Activated naive CD4-positive, alpha-beta T cell (primary cell): ENCODE measurements at places on chromosomes 5 and 9.
A peak's percentile ranks its signal among the peaks of the same experiment; 100 is the strongest.

DNA sequence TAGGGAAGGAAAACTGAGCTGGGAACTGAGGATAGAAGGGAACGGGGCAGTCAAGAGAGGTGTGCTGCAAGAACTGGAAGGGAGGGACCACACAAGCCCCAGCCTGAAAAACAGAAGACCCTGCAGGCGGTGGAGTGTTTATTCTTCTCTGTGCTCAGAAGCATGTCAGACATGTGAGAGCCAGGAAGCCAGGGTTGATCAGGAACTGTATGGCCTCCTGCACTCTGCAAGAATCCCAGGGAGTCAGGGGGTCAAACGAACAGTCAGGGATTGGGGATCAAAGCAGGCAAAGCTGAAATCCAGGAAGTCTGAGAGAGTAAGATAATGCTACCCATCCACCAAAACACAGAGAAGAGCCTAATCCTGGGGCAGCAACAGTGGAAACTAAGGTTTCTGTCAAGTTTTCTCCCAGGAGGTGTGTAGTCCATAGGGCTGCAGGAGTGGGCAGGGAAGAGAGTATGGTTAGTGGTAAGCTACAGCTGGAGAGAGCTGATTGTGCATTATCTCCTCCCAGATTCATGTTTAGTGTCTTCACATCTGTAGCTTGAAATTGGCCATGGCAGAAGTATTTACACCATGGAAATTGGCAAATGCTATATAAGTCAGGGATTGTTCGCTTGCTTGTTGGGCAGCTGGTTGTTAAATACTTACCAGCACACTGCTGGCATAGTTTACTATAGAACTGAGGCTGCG, 115.4 kb upstream of the SLC44A1 start:
- no peak for DNase-seq

DNA sequence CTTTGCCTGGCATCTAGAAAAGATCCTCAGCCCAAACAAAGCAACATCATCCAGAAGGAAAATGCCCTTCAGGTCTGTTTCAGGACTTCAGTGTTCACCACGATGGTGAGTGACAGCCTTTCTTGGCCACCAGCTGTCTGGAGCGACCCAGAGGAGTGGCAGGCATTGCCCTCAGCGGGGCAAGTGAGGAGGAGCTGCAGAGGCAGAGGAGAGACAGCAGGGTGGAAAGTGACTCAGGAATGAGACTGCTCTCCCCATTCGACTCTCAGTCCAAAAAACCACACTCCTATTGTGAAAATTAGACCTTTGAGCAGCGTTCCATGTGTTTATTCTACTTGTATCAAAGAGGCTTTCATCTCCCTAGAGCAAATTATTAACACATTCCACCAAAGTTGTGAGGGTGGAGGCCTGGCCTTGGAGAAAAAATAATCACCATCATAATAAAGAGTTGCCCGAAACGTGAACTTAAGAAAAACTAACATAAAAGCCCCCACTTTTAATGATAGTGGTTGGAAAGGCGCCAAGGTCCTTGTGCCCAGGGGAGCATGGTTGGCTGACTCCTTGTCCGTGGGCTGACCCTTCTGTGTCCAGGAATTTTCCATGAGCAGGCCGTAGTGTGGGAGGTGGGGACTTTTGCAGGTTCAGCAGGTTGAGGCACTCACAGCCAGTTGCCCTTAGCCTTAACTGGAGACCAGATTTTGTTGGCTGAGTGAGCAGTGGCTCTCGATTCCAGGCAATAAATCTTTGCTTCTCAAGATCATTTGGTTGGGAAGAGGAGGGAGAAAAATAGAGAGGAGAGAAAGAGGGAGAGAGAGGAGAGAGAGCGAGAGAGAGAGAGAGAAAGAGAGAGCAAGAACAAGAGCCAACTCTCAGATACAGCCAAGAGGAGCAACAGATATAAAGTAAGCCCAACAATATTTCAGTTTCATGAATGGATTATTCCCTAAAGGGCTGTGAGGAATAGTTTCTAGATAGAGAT, 125.9 kb upstream of the ANKRD55 start:
- DNase-seq, result no peak

- no peak for DNase-seq
Observed at GRCh38 chr5:139761057-139761450, 34.6 kb upstream of the PSD2 start.

- no peak for DNase-seq
Observed at GRCh38 chr9:7119612-7120011, 361.8 kb downstream of the KDM4C start.

- no peak for DNase-seq
Observed at GRCh38 chr5:51395666-51396356, 12.6 kb downstream of the ISL1 start.

- DNase-seq, result no peak
Observed at GRCh38 chr9:91541734-91542133, 118.1 kb upstream of the NFIL3 start.

DNA sequence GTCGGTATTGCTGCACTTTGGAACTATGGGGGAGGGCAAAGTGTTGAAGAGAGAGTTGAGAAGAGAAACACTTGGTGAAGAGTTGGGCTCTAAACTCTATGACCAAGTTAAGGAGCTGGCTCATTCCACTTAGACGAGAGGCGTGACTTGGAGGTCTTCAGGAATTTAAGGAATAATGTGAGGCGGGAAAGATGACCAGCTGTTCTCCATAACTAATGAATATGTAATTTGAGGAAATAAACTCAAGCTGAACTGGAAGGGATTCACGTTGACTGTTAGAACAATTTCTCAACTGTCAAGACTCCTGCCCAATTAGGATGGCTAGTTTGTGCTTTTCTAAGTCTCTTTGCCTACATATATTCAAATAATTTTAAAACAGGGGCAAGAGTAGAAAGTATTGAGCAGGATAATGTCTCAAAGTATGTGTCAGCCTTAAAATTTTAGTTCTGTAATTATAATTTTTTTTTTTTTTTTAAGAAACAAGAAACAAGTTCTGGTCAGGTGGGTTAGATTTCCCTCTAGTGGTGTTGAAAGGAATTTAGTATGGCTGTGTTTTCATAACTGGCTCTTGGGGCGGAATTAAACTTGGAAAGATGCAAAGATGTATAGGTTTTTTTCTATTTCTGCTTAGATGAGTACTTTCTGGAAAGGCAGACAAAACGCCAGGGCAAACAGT, 33.4 kb downstream of the TMEM252 start:
- no peak for DNase-seq

- no peak for DNase-seq
Observed at GRCh38 chr5:56012281-56012963, 17.7 kb upstream of the IL6ST start.

- no peak for DNase-seq
Observed at GRCh38 chr5:88542786-88543185, 274.1 kb upstream of the TMEM161B start.

DNA sequence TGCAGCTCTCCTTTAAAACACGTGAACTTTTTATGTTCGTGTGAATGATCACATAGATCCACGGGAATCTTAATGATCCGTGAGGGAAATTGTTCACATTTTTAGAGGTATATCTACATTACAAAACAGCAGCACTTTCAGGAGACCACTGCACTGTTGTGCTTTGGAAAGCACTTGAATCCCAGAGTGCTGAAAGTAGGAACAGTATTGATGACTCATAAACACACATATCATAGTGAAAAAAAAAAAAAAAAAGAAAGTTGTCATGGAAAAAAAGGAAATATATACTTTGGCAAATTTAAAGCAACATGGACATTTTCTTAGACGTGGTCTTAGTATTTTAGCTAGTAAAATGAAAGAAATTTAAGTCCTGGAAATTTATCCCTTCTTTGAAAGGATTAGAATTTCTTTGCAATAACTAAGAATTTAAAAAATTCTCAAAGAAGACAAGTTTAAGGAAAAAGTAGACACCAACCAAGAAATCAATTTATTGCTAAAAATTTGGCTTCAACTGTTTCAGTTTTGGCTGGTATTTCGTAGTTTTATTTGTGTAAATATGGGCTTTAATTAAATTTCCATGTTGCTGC, 55.4 kb downstream of the ADGRV1 start:
- DNase-seq, result no peak

- no peak for DNase-seq
Observed at GRCh38 chr9:88992556-88992955, 1.3 kb downstream of the S1PR3 start.

GRCh38 chr9:92528522-92528849, 7.3 kb downstream of the ECM2 start:
- no peak for DNase-seq

GRCh38 chr9:137663584-137663983, 44.8 kb downstream of the EHMT1 start:
- no peak for DNase-seq

DNA sequence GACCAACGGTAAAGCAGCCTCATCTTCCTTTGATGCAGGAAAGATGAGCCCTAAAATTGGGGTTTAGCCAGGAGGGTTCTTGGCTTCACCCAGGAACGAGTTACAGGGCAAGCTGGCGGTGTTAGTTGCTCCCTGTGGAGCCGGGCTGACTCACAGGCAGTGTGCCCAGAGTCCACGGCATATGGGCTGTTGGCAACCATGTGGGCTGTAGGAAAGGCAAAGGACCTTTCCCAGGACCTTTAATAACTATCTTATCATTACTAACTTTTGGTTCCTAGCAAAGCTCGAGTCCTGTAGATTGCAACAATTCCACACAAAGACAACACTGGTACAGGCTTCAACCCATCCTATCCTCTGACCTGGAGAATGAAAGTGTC, 29.8 kb upstream of the CLPTM1L start:
- DNase-seq, result no peak

GRCh38 chr9:22147813-22148527, 138.9 kb upstream of the CDKN2B start:
- DNase-seq, result no peak

DNA sequence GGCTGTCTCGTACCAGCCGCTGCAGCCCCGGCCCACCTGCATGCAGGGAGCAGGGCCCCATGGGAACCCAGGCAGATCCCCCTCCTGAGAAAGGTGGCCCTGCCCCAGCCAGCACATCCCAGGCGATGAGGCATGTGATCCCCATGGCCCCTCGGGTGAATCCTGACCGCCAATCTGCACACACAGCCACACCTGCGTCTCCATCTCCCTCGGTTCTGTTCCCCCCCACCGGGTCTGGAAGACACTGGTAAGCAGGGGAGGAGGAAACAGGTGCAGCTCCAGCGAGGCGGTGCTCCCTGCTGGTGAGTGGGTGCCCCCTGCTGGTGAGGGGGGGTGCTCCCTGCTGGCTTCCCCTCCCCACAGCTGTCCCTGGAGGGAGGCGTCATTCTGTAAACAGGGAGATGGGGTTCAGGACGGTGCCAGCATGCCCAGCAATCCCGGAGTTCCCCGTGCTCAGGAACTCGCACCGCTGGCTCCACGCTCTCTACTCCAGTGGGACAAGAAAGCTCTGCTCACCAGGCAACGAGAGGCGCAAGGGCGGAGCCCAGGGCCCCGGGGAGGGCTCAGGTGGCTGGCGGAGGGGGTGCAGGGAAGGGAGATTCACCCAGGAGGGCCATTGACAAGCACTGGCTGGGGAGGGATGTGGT, 28.4 kb upstream of the SLC12A7 start:
- DNase-seq, result peak; percentile 74

DNA sequence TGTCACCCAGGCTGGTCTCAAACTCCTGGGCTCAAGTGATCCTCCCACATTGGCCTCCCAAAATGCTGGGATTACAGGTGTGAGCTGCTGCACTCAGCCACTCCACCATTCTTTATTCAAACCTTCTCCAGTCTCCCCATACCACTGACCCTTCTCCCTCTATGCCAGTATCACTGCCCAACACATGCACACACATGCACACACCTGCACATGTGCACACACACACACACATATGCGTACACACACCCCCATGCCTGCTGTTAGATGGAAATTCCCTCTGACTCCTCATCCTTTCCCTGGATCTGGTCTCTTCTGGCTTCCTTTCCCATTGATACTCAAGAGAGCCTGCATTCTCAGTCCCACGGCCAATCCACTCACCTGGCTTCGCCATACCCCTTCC, 170.0 kb downstream of the CRB2 start:
- no peak for DNase-seq

- DNase-seq, result no peak
Observed at GRCh38 chr9:137460363-137461315, 1.5 kb upstream of the NSMF start.

DNA sequence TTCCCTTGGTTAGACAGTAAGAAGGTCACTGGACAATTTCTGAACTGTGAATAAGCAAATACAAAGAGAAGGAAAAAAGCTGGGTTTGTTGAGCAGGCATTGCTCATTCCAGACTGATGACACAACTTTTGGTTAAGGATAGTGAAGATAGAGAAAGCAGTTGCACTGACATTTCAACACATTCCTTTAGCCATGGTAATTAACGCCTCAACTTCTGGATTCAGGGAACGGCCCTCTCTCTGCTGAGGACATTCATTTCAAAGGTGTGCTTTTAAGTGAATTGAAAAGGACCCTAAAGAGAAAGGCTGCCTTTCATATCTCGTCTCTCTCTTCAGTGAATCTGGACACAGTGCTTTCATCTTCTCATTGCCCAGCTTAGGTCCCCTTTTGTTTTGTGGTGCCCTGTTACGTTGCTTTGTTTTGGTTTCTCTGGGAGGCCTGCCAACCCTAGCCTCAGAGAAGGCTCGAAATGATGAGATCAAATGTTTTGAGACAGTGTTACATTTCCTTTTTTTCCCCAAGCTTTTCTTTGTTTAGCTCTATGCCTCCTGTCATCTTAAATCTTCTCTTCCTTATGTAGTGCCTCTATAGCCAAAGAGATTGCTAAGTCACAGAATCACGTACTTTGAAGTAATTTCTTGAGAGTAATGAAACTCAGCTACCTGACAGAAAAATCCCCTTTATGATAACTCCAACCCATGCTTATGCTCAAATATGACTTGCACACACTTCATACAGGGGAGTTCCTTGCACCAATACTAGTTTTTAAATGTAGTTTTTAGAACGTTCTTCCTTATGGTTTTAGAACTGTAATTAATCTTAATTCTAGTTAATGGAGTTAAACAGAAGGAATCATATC, 94.4 kb upstream of the IFNE start:
- DNase-seq, result no peak

- DNase-seq, result no peak
Observed at GRCh38 chr9:115864581-115864980, 289.0 kb upstream of the PAPPA start.

GRCh38 chr5:170425731-170426130, 36.6 kb upstream of the KCNMB1 start:
- no peak for DNase-seq

- no peak for DNase-seq
Observed at GRCh38 chr9:77987880-77988525, 43.6 kb downstream of the GNAQ start.

GRCh38 chr9:95629585-95629984, 112.8 kb upstream of the PTCH1 start:
- no peak for DNase-seq

GRCh38 chr9:38039907-38040682, 28.9 kb downstream of the SHB start:
- no peak for DNase-seq

GRCh38 chr9:36150574-36151315, 14.2 kb downstream of the GLIPR2 start:
- DNase-seq, result no peak

- no peak for DNase-seq
Observed at GRCh38 chr5:127652952-127653611, 4.2 kb downstream of the CTXN3 start.

GRCh38 chr9:34059281-34059680, 10.6 kb upstream of the UBAP2 start:
- no peak for DNase-seq
